HFFc6 (cell line): ENCODE measurements at places on chromosomes 7 and 10. TPM values are rescaled to one million over a fixed set of nuclear protein-coding genes. Genes with fewer than 3 reads are reported as not detected.

- DNase-seq, result no peak
These were observed 14.6 kb upstream of the PRTFDC1 start for GRCh38 chr10:24966962-24967481.

DNA sequence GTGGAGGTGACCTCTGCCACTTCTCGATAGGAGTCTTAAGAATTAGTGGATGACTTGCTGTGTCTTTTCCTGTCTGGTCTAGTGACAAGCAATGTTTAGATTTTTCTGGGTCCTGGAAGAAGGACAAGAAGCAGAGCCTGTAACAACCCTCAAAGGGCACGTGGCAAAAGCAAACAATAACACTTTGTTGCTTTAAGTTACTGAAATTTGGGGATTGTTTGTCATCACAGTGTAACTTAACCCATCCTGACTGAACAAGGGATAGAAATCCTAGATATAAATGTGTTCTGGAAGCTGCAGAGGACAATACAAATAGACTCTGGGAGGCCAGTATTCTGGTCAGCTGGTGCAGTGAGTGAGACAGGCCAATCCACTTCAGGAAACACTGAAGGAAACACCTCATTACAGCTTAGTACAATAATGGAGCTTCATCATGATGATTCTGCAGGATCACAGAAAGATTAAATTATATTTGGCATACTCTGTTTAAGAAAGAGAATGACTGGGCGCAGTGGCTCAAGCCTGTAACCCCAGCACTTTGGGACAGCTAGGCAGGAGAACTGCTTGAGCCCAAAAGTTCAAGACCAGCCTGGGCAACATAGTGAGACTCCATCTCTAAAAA, 23.3 kb downstream of the ENKUR start:
- no peak for DNase-seq

The PIK3CG gene
- not detected in 3 replicates for total RNA-seq

GRCh38 chr10:98416606-98417388, 1.8 kb upstream of the PYROXD2 start:
- no peak for DNase-seq

- no peak for DNase-seq
These were observed 79.0 kb downstream of the COBL start for GRCh38 chr7:51237446-51238133.

The SFXN2 gene
- 3.1 to 3.7 TPM (median 3.6 TPM) in 3 replicates for total RNA-seq

DNA sequence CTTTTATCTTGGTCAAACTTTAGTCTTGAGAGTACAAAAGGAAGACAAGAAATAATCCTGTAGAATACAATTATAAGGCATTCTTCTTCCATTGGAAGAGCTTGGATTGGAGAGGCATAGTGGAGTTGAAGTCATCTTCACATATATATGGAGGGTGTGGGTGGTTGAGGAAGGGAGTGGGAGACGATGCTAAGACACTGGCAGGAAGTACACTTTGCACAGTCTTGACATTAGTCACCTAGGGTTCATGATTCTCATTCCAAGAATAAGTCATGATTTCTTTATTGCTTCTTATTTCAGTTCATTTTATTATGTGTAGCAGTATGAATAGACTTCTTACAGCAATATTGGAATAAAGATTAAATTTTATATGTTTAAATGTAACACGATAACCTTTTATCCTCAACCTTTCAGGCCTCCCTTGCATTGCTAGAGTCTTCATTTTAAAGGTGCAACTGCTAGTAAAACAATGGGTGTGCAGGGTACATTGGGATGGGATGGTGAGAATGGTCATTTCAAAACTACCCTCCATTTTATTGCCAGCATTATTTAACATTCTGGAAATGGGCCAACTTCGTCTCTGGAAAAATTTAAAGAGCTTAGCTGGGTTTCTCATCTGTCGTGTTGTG, 12.3 kb upstream of the SLC26A3 start:
- DNase-seq, result no peak

- no peak for DNase-seq
These were observed 187.4 kb upstream of the PDE1C start for GRCh38 chr7:32257621-32258020.

DNA sequence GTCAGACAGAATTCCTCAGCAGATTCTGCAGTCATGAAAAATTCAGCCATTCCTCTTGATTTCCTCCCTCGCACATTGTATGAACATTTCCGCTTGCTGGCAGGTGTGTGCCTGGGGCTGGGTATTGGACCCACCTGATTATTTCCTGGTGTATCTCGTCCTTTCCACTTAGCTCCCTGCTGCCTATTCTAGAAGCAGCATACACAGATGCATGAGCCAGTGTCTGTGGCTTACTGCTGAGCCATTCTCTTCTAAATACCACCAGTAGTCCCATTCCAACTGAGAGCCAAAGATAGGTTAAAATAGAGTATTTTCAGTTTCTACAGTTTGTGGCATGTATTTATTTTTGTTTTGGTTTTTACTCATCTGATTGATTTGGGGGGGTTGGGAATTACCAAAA, 270.1 kb upstream of the AKR1E2 start:
- no peak for DNase-seq

- DNase-seq, result peak; percentile 58
These were observed 24.6 kb upstream of the BHLHA15 start for GRCh38 chr7:98186452-98187137.

- no peak for DNase-seq
These were observed 62.2 kb downstream of the AKR1E2 start for GRCh38 chr10:4888236-4888635.

DNA sequence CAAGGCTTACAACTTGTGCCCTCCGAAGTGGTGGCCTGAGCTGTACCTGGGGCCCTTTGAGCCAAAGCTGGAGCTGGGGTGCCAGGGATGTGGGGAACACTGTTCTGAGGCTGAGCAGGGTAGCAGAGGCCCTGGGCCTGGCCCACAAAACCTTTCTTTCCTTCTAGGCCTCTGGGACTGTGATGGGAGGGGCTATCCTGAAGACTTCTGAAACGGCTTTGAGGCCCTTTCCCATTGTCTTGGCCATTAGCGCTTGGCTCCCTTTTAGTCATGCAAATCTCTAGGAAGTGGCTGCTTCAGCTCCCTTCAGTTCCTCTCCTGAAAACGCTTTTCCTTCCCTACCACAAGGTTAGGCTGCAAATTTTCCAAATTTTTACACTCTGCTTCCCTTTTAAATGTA, 16.8 kb upstream of the CRYGN start:
- no peak for DNase-seq

DNA sequence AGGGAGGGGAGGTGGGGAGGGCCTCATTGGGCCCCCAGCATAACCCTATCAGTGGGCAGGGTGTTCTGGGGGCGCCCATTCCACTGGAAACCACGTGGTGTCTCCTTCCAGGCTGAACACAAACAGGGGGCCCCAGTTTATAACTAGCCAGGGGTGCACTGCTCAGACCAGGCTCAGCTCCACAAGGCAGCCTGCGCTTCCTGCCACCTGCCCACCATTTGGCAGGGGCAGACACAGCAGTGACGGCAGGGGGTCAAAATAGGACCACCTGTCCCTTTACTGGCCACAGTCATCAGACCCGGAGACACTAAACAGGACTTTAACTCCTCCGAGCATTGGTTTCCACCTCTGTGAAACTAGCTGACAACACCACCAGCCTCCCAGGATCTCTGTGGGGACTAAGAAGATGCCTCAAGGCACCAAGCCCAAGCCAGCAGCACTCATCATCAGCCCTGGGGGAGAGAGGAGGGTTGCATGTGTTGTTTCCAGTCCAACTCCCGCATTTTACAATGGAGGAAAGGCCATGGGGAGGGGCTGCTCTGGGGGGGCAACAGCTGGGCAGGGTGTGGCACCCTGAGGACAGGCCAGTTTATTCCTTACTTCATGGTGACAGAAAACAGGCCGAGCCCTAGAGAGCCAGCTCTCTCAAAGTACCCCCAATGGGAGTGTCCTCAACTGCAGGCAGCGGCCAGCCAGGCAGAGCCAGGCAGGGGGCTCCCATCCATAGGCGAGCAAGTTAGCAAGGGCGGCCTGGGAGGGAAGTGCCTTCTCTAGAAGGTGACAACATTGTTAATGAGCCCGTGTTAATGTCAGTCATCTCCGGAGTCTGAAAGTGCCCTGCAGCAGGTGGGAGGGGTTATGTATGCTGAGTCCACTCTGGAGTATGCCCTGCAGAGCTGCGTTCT, 127.6 kb downstream of the TNS3 start:
- DNase-seq, result peak; percentile 38

The PBLD gene
- 8.7 to 12.2 TPM (median 10.8 TPM) in 3 replicates for total RNA-seq

DNA sequence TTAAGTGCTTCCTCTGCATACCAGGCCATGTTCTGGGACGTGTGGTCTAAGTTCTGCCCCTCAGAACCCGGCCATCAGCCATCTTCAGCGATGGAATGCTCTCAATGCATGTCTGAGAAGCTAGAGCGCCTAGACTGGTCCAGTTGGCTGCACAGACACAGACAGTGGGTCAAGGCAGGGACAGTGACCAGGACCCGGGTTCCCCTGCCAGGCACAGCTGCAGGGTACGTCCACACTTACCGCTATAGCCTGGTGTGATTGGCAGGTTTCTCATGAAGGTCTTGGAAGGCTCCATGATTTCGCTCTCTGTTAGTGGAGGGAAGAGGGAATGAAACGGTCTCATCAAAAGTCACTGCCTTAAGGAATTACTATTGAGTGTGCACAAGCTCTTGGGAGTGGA, 47.3 kb downstream of the PNLIPRP2 start:
- no peak for DNase-seq

DNA sequence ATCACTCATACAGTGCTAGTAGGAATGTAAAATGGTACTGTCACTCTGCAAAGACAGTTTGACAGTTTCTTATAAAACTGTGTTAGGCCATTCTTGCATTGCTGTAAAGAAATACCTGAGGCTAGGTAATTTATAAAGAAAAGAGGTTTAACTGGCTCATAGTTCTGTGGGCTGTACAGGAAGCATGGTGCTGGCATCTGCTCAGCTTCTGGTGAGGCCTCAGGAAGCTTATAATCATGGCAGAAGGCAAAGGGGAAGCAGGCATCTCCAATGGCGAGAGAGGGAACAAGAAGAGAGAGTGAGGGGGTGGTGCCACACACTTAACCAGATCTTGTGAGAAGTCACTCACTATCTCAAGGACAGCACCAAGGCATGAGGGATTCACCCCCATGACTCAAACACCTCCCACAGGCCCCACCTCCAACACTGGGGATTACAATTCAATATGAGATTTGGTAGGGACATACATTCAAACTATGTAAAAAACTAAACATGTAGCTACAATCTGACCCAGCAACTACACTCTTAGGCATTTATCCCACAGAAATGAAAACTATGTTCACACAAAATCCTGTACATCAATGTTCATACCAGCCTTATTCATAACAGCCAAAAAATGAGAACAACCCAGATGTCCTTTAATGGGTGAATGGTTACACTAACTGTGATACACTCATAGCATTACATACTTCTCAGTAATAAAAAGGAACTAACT, 5.0 kb downstream of the ALDH18A1 start:
- peak; percentile 3 for DNase-seq

- DNase-seq, result no peak
These were observed 257.7 kb downstream of the SNX13 start for GRCh38 chr7:17682586-17682985.

DNA sequence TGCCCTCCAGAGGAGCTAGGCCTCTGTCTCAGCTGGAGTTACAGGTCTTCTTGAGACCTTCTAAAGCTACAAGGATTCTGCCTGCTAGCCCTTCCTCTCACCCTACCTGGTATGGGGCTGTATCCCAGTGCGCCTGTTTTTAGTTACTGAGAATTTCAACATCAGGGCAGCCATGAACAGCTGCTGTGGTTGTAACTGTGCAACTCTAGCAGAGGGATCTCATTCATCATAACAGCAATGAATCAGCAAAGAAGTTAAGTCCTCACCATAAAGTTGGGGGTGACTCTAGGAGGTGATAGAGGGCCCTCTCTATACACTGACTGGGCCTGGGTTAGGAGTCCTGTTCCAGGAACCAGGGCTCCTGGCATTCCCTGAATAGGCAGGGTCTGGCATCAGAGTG, 14.0 kb upstream of the CDH23 start:
- DNase-seq, result no peak

The INSYN2A gene
- total RNA-seq, result 0.05 to 0.37 TPM (median 0.28 TPM) in 3 replicates
